Activated T-cell treated with anti-CD3 and anti-CD28 coated beads for 48 hours (primary cell): ENCODE measurements at places on chromosomes 7 and 10.

DNA sequence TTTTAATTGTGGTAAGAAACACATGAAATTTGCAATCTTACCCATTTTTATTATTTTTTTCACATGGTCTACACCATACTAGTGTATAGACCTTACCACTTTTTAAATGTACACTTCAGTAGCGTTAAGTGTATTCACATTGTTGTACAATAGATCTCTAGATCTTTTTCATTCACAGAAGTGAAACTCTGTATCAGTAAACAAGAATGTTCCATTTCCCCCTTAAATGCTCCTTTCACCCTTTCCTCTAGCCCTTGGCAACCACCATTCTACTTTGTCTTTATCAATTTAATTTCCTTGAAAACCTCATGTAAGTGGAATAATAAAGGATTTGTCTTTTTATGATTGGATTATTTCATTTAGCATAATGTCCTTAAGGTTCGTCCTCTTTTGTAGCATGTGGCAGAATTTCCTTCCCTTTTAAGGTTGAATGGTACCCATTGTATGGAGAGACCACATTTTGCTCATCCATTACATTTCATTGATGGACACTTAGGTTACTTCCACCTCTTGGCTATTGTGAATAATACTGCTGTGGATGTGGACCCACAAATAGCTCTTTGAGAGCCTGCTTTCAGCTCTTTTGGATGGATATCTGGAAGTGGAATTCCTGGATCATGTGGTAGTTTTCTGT, 45.7 kb downstream of the SNX10 start:
- DNase-seq = no peak

GRCh38 chr10:100119726-100120125, 38.1 kb upstream of the CPN1 start:
- no peak for DNase-seq

DNA sequence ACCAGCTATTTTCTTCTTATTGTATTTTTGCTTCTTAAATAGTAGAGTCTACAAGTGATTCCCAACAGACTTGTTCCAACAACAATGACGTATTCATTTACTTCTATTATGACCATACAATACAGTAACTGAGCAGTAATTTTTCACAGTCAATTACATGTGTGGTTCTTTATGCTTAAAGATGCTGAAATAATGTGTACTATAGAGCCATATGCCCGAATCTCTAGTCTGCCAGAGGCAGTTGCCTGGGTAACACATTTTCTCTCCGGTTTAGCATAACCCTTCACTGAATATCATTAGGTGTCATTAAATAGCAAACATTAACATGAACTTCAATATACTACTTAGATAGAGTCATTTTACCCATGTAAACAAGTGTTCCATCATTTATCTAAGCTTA, 75.0 kb downstream of the SLC25A13 start:
- no peak for DNase-seq

- no peak for DNase-seq
Observed at GRCh38 chr7:54014765-54015164, 527.4 kb upstream of the VSTM2A start.

DNA sequence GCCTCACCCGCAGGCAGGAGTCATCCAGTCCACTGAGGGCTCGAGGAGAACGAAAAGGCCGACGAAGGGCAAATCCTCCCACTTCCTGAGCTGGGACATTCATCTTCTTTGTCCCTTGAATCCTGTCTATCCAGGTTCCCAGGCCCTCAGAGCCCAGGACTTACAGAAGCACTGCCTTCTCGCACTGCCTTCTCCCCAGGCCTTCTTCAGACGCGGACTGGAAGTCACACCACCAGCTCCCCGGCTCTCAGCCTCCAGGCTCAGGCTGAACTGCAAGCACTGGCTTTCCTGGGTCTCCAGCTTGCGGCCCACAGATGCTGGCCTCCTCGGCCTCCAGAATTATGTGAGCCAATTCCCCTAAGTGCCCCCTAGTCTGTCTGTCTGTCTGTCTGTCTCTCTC, 6.4 kb upstream of the MMP21 start:
- no peak for DNase-seq

- DNase-seq = no peak
Observed at GRCh38 chr7:158061884-158062656, 525.6 kb downstream of the PTPRN2 start.

DNA sequence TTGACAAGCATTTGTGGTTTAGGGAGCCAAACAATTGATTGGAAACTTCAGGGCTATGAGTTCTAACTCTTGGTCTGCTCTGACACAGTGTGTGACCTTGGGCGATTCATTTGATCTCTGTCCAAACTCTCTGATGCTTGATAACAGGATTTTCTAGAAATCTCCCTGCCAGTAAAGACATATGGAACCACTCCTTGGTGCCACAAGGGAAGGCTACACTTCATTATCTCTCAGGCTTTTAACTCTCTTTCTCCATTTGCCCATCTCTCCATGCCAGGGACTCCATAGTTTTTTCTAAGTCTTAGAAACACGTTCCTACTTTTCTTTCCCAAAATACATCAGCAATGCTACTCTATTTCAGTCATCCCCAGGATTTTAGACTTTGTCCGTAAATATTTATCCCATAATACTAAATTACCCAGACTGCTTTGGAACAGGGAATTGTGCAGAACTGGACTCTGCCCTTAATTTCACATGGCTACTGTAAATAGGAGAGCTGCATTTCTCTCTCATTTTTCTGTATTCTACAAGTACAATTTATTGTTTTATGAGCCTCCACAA, 488.2 kb downstream of the SUGCT start:
- DNase-seq = no peak

DNA sequence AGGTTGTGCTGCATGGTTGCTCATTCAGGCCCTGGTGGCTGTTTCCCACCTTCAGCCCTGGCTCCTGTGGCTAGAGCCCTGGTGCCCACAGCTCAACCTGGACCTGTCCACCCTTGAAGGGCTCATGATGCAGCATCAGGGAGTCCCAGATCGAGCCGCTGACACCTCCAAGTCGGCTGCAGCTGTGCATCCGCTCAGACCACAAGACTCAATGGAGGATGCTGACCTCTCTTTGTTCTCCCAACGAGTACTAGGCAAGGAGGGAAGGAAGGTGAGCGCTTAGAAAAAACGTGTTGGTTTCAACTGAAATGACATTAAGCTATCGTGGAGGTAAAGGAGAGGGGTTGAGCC, 9.5 kb upstream of the C10orf95 start:
- DNase-seq = no peak

GRCh38 chr7:65379318-65379717, 5.7 kb downstream of the ZNF92 start:
- DNase-seq = no peak

DNA sequence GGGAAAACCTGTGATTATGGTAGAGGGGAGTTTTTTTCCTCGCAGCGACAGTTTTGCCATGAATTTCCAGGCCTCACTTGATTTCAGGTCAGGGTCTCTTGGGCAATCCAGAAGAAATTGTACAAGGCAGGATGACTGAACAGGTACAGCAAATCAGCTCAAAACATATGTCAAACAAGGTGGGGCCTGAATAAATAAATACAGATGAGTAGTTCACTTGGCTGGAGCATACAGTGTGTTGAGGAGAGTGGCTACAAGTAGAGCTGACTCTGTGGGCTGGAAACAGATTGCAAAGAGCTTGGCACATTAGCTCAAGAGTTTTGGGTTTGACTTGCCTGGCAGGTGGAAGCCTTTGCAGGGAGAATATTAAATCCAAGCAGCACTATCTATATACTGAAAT, 15.0 kb downstream of the GIMAP8 start:
- no peak for DNase-seq

DNA sequence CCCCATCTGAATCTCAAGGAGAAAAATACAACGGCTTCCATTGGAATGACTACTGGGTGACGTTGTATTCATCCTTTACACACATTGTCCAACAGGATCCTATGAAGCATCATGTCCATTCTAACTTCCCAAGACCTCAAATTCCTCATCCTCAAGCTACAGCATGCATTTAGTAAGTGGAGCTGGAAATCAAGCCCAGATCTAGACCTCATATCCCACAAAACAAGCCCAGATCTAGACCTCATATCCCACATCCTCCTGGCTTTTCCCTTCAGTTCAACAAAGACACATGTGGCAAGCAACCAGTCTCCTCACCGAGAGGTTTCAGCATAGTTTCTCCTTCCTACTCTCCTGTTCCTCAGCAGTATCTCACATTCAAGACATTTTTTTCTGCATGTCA, 12.2 kb downstream of the IGF2BP3 start:
- DNase-seq = no peak

DNA sequence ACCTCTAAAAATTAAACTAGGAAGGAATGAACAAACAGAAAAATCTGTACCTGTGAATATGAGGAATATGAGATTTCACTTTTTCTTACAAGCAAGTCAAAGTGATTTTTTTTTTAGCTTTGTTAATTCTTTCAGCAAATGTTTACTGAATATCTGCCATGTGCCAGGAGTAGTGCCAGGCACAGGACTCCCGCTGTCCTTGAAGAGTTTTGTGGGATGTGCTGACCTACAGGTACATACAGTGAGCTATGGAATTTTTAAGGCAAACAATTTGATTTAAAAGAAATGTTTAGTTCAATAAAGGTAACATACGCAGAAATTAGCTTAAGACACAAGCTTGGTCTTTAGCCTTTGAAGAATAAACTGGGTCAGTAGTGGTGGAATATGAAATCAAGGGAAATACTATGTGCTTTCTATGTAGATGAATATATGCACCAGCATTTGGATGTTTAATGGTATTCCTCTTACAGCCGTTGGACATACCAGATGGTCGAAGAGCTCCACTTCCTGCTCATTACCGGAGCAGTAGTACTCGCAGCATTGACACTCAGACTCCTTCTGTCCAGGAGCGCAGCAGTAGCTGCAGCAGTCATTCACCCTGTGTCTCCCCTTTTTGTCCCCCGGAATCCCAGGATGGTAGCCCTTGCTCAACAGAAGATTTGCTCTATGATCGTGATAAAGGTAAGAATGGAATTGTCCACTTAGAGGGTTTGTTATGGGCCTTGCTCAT, 102.0 kb downstream of the GLCCI1 start:
- DNase-seq = no peak

- DNase-seq = no peak
Observed at GRCh38 chr10:22693860-22694259, 20.5 kb downstream of the PIP4K2A start.

DNA sequence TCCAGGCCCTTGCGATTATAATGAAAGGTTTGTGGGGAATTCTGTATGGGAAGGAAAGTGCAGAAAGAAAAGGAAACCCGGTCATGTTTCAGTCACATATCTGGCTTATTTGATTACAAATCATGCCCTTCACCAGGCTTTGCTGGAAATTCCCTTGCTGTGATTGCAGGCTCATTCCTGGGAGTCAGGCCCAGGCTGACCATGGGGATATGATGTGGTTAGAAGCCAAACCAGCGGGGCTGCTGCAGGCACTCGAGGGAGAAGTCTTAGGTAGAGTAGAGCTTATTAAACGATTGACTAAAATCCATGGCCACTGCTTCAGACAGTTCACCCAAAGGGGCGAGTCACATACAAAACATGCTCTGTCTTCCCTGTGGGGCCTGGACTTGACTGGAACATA, 16.2 kb downstream of the PKD1L1 start:
- DNase-seq = no peak

DNA sequence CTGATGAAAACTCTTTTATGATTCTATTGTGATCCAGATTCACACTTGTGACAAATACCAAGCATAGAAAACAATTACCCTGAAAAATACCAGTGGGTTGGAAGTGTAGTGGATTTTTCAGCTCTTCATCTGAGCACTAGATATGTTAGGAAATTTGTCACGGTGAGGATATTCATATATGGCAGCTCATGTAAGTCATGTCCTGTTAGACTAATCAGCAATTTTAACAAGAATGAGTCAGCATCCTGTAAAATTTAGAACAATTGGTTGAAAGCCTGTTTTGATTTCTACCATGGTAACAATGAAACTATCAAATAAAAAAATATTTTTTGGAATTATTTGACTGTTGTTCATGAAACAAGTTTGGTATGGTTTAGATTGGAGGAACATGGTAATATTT, 334.3 kb downstream of the CACNA2D1 start:
- DNase-seq = no peak

GRCh38 chr10:70722820-70723424, 50.6 kb downstream of the ADAMTS14 start:
- DNase-seq = no peak

DNA sequence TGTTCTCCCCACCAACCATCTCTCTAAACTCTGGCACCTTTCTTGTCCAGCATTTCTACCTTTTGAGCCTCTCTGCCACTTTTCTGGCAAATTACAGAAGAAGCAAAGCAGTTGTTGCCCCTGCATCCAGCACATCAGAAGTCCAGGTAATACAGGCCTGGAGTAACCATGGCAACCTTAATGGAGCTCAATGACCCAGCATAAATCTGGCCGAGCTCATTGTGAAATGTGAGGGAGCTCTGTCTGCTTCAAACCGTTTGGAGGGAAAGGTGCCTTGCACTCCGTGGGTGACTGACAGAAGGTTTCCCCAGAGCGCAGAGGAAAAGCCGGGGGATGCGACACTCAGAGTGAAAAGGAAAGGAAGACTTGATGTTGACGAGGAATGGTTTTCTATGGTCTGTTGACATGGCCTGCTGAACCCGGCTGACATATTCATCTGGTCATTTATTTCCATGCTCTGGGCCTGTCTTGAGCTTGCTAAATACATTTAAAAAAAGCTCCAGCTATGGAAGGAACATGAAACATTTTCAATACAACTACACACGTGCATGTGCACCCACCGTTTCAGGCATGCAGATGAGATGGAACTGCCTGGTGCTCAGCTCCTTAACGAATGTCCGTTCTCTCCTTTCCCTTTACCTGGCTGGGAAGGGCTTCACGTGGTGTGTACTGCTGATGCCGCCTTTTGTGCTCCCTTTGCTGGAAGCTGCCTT, 74.9 kb downstream of the ADRA2A start:
- DNase-seq = no peak

DNA sequence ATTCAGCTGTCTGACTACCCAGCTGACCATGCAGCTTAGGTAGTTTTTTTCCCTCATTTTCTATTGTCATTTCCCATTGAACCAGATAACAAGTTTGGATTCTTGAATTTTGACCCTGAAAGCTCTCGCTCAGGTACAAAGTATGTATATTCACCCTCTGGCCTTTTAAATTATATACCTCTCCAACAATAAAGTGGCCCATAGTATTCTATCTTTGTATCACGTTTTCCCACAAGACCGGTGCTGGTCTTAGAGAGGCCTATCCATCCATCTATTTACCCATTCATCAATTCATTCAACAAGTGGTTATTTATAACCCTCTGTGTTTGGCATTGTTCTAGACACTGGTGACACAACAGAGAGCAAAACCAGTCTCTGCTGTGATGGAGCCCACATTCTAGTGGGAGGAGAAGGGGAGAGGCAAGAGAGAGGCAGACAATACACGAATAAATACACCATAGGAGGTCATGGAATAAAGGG, 35.2 kb upstream of the NPSR1 start:
- DNase-seq = no peak

DNA sequence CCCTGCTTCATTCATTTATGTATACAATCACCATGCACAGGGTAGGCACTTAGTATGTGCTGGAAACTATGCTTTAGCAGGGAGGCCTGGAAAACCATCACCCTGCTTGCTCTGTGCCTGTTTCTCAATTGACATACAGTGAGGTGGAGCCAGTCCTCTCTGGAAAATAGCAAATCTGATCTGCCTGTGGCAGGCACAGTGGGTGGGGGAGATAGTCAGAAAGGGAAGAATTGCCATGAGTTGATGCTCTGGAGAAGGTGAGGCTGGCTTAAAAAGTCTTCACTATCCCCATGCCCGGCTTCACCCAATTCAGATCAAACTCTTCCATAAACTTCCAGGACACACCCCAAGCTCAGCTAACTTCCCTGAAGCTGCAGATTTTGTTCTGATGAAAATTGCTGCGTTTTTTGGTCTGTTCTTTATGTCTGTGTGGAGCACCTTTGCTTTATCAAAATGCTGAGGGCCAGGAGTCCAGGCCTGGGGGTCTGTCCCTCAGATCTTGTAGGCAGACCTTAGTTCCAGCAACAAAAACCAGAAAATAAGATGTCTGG, 84.8 kb downstream of the ANK3 start:
- no peak for DNase-seq
